Activated CD4-positive, CD25-positive, alpha-beta regulatory T cell treated with anti-CD3 and anti-CD28 coated beads, Interleukin-2, amount 50 U/mL, for 24 hours (primary cell): ENCODE measurements at places on chromosomes 6 and 20.

DNA sequence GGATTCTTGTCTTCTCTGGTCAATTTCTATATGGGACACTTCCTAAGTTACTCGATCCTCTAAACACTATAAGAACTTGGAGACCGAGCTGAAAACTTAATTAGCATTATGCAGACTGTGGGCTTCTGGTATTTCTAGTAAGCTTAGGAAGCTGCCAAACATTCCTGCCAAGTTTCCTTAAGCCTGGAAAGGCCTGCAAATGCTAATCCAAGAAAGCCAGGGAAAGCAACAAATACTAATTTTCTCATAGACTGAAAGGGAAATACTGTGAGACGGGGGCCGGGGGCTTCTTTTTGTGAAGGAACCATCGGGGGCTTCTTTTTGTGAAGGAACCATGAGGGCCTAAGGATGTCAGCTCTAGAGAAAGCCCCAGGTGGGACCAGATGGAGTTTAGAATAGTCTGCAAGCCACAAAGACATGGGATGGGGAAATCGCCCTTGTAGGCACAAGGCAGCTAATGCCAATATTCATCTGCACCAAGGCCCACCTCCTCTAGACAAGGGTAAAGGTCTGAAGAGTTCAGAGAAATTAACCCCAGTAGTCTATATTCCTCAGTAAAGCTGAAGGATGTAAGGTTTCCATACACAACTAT lies 332.4 kb upstream of the PRDM1 start:
- ATAC-seq, result no peak

DNA sequence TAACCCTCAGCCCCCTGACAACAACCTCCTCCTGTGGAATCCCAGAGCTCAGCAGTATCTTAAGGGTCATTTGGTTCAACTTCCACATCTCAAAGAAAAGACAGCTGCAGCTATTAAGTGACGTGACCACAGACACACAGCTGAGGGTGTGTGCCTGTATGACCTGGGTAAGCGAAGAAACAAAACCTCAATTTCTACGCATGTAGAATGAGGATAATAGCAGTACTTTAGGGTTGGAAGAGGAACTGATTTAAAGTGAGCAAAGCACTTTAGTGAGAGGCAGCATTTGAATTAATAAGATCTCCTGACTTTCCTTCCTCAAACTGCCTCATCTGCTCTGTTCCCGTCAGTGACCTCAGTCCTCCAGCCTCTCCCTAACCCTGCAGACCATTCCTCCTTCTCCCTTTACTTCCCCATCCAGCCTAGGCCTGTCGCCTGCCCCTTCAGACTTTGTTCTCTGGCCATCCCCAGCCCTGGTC lies 6.8 kb upstream of the ARMC2 start:
- ATAC-seq, result no peak

DNA sequence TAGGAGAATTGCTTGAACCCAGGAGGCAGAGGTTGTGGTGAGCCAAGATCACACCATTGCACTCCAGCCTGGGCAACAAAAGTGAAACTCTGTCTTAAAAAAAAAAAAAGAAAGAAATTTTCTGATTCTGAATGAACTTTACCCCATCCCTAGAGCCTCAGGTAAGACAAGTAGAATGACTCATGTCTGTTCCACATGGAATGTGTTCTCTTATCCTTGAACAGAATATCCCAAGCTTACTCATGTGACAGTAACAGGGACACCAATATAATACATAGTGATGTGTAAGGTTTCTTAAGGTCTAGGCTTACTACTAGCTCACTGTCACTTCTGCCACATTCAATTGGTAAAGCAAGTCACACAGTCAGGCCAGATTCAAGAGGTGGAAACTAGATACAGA lies 219.6 kb upstream of the BTBD3 start:
- no peak for ATAC-seq

DNA sequence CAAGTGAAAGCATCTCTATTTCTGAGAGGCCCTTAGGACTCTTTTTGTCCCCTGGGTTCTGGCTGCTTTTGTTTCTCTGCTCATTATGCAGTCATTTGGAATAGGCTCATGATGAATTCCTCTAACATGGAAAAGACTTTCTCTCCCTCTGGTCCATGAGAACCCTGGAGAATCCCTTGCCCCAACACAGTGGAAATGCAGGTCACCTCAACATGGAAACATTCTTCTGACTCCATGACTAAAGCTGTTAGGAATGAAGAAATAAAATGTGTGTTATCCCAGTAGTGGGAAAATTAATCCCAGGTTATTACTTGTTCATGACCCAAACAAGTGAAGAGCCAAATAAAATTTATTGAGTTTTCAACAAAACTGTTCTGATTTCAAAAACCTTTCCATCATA lies 458.6 kb downstream of the EPM2A start:
- no peak for ATAC-seq

GRCh38 chr6:143804835-143805239 lies 38.3 kb upstream of the LTV1 start:
- ATAC-seq, result no peak
